ENCODE measurements at places on chromosomes 16 and 17.

DNA sequence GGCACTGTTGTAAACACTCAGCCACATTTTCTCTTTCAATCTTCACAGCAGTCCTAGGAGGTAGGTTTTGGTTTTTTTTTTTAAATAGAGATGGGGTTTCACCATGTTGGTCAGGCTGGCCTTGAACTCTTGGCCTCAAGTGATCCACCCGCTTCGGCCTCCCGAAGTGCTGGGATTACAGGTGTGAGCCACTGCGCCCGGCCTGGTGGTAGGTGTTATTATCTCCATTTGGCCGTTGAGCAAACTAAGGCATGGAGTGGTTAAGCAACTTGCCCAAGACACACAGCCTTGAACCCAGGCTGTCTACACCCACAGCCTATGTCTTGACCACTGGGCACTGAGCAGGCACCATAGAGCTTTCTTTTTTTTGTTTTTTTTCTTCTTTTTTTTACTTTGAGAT lies 8.6 kb downstream of the SGCA start:
- no peak for DNase-seq

GRCh38 chr17:1368588-1368987 lies 31.4 kb downstream of the YWHAE start:
- DNase-seq = no peak

GRCh38 chr17:9541718-9542117 lies 33.9 kb downstream of the STX8 start:
- DNase-seq = no peak

DNA sequence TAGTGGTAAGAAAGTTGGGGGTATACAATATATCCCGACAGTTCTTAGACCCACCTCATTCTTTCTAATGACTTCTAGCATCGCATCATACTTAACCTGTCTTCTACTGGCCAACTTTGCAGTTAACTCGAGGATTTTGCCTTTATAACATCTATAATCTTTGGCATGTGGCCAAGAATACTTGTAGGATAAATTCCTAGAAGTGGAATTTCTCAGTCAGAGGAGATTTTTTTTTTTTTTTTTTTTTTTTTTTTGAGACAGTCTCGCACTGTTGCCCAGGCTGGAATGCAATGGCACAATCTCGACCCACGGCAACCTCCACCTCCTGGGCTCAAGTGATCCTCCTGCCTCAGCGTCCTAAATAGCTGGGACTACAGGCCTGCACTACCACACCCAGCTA lies 253.5 kb downstream of the MRTFB start:
- DNase-seq = no peak

GRCh38 chr17:6496116-6496481 lies 51.8 kb downstream of the PIMREG start:
- no peak for DNase-seq

DNA sequence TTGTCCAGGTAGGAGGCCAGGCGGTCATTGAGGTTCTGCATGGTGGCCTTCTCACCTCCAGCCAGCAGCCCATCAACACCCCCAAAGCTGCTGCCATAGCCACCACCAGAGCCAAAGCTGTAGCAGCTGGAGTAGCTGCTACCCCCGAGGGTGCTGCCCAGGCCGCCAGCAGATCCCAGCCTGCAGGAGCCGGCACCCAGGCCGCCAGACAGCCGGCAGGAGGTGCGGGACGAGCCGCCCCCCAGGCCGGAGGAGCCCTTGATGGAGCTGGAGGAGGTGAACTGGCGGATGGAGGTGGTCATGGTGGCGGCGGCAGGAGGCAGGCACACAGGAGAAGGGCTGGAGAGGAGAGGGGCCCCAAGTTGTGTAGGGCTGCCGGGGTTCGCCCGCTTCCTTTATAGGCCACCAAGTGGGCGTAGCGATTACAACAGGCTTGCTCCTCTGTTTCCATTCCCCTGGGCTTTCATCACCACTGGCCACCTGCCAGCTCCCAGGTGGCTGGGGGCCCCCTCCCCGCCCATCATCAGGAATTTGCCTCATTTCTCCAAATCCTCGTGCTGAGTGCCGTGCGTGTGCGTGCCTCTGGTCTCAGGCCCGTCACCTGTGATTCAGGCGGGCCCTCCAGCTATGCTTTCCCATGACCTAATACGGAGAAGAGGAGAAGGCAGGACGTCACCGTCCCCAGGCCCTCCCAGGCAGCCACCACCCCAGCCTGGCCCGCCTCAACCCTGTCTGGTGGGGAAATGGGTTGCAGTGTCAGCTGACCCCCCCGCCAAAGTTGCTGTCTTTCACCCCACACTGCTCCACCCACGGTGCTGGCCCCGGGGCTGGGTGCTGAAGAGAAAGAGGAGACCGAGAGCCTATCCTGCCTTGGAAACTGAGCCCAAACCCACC lies at the start of gene KRT17:
KRT17 (minus strand) TSS at position 368 of the 894 bp plus-strand sequence; CDS start at position 302, 66 bp downstream.
- DNase-seq = no peak

- no peak for DNase-seq
These were observed 2.0 kb downstream of the KRTAP4-5 start for GRCh38 chr17:41147531-41148204.

DNA sequence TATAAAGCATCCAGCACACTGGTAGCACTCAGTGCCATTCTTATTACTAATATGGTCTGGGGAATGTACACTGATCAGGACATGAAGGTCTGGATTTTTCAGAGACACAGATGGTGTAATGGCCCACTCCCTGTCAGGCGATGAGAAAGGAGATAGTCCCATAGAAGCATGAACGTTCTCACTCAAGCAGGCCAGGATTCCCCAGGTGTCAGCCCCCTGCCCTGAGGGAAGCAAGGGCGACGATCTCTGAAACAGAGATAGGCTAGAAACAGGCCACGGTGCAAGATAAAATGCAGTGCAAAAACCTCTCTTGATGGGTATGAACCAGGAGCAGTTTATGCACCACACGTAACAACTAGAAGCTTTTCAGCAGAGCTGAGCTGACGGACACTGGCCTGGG lies 10.6 kb downstream of the PRPSAP1 start:
- DNase-seq = no peak

DNA sequence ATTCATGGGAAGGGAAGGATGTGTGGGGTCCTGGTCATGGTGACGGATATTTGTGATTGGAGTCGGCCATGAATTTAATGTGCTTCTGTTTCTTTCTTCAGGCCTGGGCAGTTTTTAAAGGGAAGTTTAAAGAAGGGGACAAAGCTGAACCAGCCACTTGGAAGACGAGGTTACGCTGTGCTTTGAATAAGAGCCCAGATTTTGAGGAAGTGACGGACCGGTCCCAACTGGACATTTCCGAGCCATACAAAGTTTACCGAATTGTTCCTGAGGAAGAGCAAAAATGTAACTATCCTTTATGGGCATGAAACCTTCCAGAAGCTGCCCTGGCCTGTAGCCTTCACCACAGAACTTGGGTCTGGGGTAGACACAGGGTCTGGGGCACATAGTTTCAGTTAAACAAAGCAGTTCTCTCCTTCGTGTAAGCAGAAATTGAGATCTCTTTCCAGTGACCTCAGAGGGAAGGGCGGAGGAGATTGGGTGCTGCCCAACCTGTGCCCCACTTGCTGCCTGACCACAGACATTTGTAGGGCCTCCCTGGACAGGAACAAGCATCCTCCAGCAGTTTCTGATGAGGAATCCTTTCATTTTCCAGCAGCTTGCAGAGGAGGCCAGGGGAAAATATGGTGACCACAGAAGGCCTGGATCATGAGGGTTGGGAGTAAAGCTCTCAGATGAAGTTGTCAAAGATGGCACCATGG lies 10.1 kb downstream of the IRF8 start:
- no peak for DNase-seq

- DNase-seq = no peak
These were observed 615 bp downstream of the NHERF2 start for GRCh38 chr16:2027024-2028010.

DNA sequence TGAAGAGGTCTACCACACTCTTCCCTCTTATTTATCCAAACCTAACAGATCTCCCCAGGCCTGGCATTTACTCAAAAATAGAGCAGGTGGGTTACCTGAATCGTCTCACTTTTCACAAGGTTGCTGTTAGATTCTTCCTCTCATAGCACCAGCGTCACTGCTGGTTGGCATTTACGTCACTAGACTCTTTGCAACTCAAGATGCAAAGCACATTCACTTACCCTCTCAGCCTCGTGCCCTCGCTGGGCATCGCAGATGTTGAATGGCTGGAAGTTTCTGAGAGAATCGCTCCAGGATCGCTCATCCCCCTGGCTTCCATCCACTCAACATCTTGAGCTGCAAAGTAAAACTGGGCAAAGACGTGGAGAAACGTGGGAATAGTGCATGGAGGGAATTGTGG lies 21.9 kb downstream of the GSG1L start:
- no peak for DNase-seq

GRCh38 chr16:75909746-75910145 lies 183.5 kb upstream of the CPHXL start:
- DNase-seq = no peak

DNA sequence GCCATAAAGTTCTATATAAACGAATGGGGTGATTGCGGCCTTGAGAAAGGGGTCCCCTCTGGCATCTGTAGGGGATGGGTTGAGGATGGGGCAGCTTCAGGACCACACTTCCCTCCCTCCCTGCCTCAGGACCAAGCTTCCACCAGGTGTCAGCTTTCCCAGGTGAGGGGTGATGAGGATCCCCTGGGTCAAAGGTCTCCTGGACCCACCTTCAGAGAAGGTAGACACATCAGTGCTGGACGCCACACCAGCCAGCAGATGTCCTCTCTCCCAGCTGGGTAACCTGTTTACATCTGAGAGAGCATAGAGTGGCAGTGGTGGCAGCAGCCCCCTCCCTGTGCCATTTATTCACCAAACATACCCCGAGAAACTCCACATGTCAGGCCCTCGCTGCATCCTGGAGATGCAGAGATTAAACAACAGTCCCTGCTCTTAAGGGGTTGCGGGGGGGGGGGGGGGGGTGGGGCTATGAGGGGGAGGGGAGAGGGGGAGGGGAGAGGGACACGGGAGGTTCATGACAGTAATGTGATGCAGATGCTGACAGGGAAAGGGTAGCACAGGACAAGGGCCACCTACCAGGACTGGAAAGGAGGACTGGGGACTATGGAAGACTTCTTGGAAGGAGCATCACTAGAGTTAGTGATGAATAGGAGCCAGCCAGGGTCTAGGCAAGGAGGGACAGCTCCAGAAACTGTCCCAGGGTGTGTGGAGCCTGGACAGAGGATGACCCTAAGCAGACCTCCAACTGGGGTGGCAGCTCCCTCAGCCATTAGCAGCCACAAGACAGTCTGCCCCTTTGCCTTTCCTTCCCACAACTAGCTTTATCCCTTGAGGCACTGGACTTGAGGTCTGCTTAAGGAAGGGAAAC lies 5.0 kb downstream of the PROCA1 start:
- DNase-seq = no peak

DNA sequence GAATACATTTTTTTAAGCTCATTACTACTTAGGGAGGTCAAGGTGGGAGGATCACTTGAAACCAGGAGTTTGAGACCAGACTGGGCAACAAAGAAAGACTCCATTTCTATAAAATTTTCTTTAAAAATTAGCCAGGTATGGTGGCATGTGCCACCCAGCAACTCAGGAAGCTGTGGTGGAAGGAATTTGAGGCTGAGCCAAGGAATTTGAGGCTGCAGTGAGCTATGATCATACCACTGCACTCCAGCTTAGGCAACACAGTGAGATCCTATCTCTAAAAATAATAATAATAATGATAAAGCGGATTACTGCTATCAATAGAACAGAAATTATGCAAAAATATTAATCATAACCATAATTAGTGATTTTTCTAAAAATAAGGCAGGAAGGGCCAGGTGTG lies 170.3 kb downstream of the COPRS start:
- DNase-seq = no peak

DNA sequence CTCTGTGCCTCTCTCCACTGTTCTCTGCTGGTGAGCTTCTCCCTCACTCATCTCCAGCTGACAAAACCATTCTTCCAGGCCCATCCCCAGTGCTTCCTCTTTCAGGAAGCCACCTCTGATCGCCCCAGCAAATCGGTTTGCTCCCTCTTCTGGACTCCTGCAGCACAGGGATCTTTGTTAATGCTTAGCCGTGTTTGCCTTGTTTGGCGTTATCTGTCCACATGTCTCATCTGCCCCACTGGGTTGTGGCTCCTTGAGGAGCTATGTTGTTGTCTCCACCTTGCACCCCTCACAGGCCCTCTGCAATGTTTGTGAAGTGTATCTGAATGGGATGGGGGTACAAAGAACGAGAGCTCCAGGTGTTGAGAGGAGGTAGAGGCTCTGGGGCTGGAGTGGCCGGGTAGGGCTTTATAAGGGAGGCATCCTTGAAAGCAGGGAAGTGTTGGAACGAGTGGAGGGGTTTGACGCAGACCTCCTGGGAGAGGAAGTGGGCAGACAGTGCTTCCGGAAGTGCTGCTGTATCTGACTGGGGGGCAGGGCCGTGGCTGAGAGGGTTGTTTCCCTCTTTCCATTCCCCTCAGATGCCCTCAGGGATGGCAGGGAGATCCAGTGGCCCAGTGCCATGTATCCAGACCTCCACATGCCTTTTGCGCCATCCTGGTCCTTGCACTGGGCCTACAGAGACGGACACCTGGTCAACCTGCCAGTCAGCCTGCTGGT lies 27.8 kb downstream of the CASKIN2 start:
- peak; percentile 7 for DNase-seq

DNA sequence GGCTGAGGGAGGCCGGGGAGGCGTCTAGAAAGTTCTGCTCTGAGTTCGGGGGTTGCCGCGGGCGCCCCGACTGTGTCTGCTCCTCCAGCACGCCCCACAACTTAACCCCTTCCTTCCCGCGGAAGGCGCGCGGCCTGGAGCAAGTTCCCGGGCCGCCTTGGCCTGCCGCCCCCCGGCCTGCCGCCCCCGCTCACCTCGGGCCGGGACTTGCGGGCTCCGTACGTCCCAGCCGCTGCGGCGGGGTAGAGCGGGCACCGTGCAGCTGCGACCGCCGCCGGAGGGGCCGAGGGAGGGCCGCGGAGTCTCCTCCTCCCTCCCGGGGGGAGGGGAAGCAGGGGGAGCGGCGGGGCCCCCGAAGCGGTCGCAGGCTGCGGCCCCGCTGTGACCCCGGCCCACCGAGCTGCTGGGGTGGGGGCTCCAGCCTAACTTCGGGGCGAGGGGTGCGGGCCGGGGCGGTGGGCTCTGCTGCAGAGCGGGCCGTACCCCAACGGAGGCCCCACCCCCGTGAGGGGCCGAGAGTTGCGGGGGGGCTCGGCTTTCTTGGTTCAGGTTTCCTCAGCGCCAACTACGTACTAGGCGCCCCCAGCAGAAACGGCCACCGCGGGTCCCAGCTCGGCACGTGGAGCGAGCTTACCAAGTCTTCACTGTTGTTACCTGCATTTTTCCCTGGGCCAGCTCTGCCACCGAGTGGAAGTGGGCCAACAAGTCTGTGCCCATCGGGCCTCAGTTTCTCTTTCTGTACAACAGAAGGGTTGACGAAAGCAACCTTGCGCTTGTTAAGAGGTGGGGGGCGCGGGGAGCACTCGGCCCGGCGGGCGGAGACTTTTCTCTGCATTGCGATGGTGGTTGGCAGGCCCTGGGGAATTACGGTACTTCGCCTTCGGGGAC lies at the start of gene CCDC102A:
CCDC102A (minus strand) TSS at position 266 of the 888 bp plus-strand sequence. CDS start 7,394 bp downstream, outside the sequence.
- peak; percentile 47 for DNase-seq

GRCh38 chr16:80670170-80670865 lies 129.5 kb downstream of the DYNLRB2 start:
- no peak for DNase-seq

- DNase-seq = no peak
These were observed 51.6 kb upstream of the CRISPLD2 start for GRCh38 chr16:84768061-84768807.

GRCh38 chr17:59561042-59561441 lies 4.4 kb upstream of the DHX40 start:
- DNase-seq = no peak

- DNase-seq = no peak
These were observed 745 bp downstream of the PYY start for GRCh38 chr17:43952724-43953666.
